Activated CD4-positive, alpha-beta memory T cell treated with anti-CD3 and anti-CD28 coated beads for 36 hours (primary cell): ENCODE measurements at places on chromosomes 6 and 20.

- peak; percentile 40 for DNase-seq
Observed at GRCh38 chr6:30238178-30238795, 25.1 kb upstream of the TRIM26 start.

GRCh38 chr6:7313505-7314165, 636 bp upstream of the SSR1 start:
- DNase-seq: peak; percentile 13

DNA sequence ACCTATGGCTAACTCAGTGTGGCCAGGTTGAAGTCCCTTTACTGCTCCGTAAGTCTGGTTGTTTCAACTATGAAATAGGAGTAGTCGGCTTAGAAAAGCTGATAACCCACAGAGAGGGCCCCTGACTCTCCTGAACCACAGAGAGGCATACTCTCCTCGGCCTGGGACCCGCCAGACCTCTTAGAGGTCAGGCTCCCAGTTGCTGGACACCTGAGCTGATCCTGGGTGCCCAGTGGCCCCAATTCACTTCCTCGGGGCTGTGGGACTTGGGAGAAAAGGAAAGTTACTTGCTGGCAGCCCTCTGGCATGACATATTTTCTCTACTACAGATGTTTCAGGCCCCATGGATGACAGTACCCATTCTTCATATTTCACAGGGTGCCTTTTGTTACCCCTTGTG, 34.2 kb upstream of the EYA4 start:
- no peak for DNase-seq

DNA sequence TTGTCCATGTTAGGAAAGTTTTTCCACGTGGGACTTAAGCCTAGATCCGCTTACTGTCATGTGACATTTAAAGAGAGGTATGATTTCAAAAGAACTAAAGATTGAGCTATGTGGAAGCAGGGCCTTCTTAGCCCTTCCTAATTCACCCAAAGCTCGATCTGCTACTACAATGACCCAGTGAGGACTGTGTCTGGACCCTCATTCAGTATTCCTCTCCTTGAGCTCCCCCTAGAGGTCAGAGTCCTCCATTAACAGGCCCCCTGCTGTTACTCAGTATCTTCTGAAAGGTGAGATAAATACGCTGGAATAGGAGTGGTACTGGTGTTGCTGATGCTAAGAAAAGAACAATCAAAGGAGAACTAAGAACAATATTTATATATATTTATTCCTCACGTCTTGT, 414.0 kb downstream of the GJA1 start:
- peak; percentile 12 for DNase-seq

- no peak for DNase-seq
Observed at GRCh38 chr20:43844778-43845614, 69.7 kb upstream of the TOX2 start.

DNA sequence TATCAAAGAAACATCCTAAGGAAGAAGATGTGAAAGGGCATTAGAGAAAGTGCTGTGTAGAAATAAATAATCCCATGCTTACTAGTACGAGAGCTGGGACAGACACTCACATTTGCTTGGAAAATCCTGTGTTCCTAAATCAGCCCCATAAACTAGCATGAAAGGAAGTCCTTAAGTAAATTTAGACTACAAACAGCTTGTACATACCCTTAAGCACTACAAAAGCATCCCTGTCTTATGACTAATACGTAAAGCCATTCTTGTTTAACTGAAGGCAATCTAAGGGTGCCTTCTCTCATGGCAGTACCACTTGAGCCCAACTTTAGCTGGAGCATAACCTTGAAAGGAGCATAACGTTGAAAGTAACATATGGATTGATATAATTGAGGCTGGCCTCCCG, 15.4 kb upstream of the FOXQ1 start:
- DNase-seq: no peak
